ENCODE measurements at places on chromosomes 7 and 10.

GRCh38 chr7:130071701-130072622 is 1.6 kb downstream of the KLHDC10 start:
- DNase-seq: peak; percentile 68

DNA sequence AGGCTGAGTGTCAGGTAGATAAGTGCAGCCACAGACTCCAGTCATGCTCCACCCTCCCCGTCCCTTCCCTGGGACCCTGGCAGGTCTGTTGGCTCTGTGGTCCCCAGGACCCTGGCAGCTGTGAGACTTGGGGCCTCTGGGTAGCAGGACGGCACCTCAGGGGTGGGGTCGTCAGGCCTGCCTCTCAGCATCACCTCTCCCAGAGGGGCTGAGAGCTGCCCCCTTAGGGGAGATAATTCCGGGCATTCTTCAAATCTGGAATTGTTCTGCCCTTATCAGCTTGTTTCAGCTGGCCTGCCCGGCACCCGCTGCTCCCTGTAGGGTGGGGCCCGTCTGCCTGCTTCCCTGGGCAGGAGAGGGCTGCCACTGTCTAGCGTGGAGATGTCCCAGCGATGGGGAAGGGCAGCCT is 23.3 kb downstream of the PODXL start:
- DNase-seq: no peak

DNA sequence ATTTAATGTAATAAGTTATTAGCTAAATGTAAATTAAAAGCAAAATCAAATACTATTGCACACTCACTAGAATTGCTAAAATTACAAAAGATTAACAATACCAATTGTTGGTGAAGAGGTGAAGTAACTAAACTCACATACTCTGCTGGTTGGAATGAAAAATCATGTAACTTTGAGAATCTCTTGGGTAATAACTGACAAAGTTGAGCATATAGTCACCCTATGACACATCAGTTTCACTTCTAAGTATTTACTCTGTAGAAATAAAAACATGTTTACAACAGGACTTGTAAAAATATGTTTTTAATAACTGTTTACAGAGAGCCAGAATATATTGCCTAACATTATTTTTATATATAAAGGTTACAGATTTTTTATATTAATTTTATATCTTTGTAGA is 33.6 kb downstream of the CNTNAP2 start:
- no peak for DNase-seq

- DNase-seq: no peak
These were observed 568.1 kb upstream of the LRRN3 start for GRCh38 chr7:110522761-110523200.

DNA sequence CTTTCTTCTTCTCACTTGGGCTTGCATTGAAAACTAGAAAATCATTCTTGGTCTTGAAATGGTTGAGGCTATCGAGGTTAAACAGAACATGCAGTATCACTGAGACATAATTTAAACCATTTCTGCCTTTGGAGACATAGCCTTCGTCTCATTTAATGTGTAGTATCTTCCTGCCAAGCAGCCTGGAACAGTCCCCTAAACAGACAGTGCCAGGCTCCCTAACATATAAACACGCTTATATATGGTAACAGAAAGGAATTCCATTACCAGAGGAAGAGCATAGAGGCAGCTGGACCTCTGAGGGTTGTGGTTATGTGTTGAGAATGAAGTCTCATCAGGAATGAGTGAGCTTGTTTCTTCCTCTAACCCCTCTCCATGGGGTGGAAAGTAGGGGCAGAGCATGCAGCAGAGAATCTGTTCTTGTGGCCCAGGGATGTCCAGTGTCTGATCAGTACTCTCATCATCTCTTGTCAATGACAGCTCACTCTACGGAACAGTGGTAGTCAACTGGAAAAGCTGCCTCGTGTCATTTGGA is 11.2 kb downstream of the CACNB2 start:
- no peak for DNase-seq

DNA sequence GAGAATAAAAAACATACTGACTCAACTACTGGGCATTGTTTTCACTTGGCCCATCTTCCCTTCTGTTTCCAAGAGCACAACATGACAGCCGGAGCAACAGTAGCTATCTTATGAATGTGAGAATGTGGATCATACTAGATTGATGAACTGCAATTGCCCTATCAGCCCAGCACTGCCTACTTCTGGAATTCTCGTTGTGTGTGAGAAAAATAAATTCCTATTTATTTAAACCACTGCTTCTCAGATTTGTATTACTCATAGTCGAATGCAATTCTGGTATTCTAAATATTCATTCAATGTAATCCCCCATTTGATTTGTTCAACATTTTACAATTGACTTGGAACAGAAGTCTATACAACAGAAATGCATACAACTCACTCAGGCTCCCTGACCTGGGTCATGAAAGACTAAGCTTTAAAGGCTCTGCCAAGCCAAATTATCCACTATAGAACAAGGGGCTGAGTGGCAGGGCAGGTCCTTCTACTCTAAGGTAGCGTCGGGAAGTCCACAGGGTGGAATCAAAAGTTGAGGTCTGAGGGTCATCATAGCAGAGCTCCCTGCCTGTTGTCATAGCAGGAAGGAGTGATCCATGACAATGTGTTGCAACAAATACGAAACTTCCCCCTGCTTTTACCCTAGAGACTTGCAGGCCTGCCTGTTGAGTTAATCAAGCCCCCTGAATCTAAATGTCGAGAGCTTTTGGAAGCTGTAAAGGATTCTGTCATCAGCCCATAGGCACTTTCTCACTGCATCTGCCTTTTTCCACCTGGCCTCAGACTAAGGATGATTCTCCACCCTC is 12.4 kb upstream of the JAZF1 start:
- no peak for DNase-seq

DNA sequence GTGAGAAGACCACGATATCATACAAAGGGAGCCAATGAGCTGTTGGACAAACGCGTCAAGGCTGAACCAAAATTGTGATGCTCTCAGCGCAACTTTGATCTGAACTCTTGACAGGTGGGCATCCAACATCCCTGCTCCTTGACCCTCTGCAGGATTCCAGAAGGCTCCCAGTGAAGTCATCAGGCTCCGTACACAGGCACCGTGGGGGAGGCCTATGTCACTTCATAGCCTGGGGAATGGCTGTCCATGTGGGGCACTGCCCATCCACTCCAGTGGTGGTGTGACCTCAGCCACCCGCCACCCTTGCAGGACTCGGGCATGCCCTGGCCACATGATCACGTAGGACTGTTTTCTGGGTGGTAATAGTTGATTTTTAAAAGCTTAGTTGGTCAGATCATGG is 233.8 kb upstream of the GRB10 start:
- no peak for DNase-seq

DNA sequence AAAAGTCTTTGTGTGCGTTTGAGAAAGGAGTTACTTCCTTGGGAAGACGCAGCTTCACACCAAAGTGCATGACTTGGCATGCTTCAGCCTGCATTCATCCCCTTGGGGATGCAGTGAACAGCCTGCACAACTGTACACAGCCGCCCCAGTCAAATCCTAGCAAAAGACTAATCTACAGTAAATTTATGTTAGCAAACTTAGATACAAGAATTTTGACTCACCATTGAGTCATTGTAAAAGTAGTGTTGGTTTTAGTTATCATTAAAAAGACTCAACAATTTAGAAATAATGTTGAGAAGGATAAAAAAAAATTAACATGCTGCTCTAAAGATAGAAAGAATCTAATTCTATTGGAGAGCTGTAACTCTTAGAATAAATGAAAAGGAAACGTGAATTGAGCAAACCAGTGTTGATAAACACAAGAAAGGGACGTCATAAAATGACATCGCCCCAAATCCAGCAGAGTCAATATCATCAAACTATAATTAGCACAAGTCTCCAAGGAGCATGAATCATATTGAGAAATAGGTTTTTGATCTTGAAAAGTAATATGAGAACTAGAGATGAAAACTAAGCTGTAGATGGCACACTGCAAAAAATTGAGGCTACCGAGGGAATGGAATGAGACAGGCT is 11.9 kb upstream of the OPTN start:
- no peak for DNase-seq

- DNase-seq: no peak
These were observed 99.1 kb downstream of the GRID1 start for GRCh38 chr10:86267286-86268195.

DNA sequence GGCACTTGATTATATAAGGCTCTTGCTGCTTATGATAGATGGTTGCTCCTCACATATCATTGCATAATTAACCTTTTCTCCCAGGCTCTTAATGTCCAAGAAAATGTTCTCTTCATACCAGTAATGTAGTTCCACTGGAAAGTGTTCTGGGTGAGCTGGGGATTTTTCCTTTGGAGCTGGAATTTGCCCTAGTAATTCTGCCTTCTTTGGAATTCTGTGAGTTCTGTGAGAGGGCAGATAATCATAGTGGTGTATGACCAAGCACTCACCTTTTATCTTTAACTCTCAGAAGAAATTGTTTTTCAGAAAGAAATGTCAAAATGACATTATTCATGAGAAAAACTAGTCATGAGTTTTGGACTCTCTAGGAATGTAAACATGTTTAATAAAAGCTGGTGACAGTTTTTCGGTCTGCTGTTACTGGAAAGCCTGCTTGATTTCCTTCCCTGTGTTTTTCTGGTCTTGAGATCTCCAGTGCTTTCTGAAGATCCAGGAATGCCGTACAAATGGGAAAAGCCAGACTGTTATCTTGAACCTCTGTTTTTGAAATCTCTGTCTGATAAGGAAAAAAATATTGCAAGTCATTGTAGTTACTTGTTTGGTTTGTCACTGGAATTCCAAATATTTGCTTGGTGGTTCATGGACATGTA is 148.3 kb upstream of the PRPS1L1 start:
- DNase-seq: no peak

GRCh38 chr7:2838873-2839578 is 5.1 kb downstream of the GNA12 start:
- no peak for DNase-seq

GRCh38 chr7:20786049-20786412 is 655 bp downstream of the SP8 start:
- DNase-seq: no peak

All from activated CD4-positive, alpha-beta T cell treated with anti-CD3 and anti-CD28 coated beads, Interleukin-2, amount 10 ng/mL, durations not matched to agents 7 days and 5 days (primary cell).